ENCODE measurements at places on chromosomes 3 and 15.

GRCh38 chr3:72163809-72164634 lies 379.1 kb upstream of the PROK2 start:
- no peak for DNase-seq

GRCh38 chr3:159640225-159640624 lies 348.4 kb upstream of the IL12A start:
- DNase-seq, result no peak

GRCh38 chr3:31620656-31621055 lies 87.9 kb downstream of the STT3B start:
- DNase-seq, result no peak

DNA sequence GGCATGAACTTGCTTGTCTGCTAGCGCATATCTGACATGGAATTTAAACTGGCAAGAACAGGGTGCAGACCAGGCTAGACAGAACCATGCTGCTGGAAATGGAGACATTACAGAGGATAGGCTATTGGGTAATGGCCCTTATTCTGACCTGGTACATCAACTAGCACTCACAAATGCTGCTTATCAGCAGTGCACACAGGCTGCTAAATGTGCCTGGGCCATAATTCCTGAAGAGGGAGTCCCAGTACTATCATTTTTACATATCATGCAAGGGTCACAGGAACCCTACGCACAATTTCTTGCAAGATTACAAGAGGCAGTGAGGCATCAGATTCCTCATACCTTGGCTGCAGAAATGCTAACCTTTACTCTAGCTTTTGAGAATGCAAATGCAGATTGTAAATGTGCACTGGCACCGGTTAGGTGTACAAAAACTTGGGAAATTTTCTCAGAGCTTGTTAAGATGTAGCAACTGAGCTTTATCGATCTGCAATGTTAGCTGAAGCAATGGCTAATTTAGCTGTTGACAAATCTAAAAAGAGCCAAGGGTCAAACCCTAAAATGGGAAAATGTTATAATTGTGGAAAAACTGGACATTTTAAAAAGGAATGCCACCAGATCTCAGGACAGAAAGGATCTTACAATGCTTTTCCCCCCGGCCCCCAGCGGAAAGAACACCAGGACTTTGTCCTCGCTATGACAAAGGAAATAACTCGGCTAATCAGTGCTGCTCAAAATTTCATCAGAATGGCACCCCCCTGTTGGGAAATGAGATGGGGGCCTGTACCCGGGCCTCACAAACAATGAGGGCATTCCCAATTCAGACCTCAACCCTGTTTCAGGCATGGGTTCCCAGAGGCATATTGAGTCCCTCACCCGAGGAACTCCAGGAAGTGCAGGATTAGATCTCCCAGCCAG lies 21.1 kb downstream of the CCRL2 start:
- no peak for DNase-seq

- no peak for DNase-seq
These were observed 31.0 kb downstream of the ACAP2 start for GRCh38 chr3:195411836-195412235.

- DNase-seq, result peak; percentile 46
These were observed 33.4 kb downstream of the PRKCD start for GRCh38 chr3:53194210-53195065.

- peak; percentile 46 for DNase-seq
These were observed 82.7 kb downstream of the SLC25A26 start for GRCh38 chr3:66303491-66303901.

GRCh38 chr15:101051291-101052030 lies 132.3 kb downstream of the LRRK1 start:
- no peak for DNase-seq

DNA sequence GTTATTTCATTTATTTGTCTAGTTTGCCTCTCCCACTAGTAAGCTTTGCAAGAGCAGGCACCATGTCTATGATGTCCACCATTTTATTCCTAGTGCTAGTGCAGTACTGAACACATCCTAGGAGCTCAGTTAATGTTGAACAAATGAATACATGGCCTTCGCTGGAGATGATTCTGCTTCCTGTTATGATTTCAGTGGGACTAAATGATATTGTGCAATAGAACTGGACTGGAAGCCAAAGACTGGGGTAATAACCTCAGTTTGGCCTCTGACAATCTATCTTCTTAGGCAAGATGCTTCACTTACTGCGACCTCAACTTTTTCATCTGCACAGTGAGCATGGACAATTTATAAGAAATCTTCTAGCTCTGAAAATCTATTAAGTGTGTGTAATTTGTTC lies 191.3 kb downstream of the ADAMTSL3 start:
- DNase-seq, result no peak

DNA sequence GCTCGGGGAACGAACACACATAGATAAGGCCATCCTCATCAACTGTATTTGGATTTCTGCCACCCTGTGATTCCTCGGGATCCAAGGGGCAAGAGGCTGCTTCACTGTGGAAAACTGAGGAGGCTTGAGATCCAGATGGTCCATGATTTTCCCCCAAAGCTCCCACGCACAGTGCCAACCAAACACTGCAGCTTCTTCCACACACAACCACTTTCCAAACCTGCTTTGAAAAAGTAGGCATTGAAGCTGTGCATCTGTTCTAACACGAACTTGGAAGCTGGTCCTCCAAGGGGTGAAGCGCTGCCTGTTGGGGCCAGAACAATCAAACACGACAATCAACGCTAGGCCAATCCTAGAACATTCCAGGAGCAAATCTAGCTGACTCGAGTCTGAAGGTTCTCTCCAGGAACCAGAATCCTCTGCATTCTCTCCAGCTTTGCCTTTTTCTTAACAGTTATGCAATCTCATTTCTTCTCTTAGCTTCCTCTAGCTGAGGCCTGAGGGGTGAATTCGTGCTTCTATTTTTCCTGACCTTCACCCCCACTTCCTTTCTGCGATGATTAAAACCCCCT lies 104.4 kb downstream of the LRRK1 start:
- DNase-seq, result no peak

GRCh38 chr3:38580450-38581382 lies 68.8 kb downstream of the SCN5A start:
- DNase-seq, result no peak

GRCh38 chr3:63914312-63914711 lies 2.1 kb upstream of the SCAANT1 start:
- DNase-seq, result no peak

DNA sequence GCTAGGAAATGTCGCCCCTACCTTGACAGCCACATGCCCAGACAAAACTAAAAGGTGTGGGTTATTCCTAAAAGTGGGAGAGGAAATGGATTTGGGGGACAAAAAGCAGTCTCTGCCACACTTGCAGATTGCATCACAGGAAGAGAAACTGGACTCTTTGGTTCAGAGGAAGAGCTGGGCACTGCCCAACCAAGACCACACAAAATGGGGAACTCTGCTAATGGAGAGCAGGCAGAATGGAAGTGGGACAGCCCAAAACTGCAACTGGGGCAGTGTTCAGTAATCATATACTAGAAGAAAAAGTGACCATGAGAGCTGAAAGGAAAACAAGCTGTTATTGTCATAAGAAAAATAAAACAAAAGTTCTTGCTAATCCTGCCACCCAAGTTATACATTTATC lies 138.9 kb upstream of the FRMD4B start:
- no peak for DNase-seq

GRCh38 chr3:165783383-165783782 lies 53.8 kb downstream of the BCHE start:
- DNase-seq, result no peak

- no peak for DNase-seq
These were observed 129.7 kb downstream of the ARNT2 start for GRCh38 chr15:80533790-80534333.

- DNase-seq, result no peak
These were observed 185.3 kb downstream of the LSAMP start for GRCh38 chr3:116259984-116260383.

GRCh38 chr3:189641776-189642175 lies 10.6 kb downstream of the TP63 start:
- DNase-seq, result no peak

GRCh38 chr3:9725775-9726515 lies 5.6 kb upstream of the BRPF1 start:
- DNase-seq, result no peak

- DNase-seq, result no peak
These were observed 789.2 kb upstream of the NR2F2 start for GRCh38 chr15:95541301-95541700.

GRCh38 chr3:141096164-141096563 lies 45.0 kb downstream of the SPSB4 start:
- no peak for DNase-seq

GRCh38 chr3:143396790-143397189 lies 277.2 kb downstream of the CHST2 start:
- DNase-seq, result no peak

All from NCI-H2171 treated with DMSO at 0.1 percent for 48 hours (cell line).